ENCODE measurements at places on chromosomes 5 and 9.

DNA sequence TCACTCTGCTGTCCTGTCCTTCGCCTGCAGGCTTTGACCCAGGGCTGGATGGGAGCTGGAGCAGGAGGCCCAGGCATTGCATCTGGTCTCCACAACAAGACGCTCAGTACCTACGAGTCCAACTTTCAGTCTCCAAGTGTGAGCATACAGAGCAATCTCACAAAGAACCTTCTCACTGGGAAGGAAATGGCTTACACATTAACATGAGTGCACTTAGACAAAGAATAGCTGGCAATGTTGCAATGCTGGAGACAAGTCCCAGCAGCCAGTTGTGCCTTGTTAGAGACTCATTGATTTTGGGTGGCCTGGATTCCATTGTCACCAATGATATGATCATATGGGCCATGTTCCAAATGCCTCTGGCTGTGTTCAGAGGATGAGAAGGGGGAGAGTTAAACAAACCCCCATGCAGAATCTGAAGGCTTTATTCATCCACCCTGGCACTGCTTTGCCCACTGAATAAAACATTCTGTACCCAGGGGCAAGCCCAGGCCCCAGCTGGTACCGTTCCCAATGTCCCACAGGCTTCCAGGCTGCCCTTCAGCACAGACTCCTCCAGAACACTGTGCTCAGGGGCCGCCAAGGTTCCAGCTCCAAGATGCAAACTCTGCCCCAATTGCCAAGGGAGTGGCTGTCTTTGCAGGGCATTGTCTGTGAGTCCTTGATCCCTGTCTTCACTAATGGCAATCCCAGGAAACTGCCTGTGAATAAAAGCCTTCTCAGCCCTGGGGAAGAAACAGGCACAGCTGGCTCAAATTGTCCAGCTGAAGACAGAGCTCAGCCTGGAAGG lies 185.5 kb downstream of the HSD17B3 start:
- DNase-seq = no peak

DNA sequence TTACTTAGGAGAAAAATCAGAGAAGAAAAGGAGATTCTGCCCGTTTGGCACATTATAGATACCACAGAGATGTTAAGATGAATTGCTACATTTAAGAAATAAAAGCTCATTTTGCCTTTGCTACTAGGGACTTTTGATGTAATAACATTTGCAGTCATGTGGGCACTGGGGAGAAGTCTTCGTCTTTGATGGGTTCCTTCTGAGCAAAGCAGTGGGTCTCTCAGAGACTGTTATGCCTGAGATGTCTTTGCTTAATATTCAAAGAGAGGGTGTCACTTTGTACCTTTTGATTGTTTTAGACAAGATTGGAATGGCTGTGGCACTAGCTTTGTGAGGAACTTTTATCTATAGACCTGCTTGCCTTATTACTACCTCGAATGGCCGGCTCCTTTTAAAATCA lies 25.0 kb downstream of the SLC25A25 start:
- no peak for DNase-seq

DNA sequence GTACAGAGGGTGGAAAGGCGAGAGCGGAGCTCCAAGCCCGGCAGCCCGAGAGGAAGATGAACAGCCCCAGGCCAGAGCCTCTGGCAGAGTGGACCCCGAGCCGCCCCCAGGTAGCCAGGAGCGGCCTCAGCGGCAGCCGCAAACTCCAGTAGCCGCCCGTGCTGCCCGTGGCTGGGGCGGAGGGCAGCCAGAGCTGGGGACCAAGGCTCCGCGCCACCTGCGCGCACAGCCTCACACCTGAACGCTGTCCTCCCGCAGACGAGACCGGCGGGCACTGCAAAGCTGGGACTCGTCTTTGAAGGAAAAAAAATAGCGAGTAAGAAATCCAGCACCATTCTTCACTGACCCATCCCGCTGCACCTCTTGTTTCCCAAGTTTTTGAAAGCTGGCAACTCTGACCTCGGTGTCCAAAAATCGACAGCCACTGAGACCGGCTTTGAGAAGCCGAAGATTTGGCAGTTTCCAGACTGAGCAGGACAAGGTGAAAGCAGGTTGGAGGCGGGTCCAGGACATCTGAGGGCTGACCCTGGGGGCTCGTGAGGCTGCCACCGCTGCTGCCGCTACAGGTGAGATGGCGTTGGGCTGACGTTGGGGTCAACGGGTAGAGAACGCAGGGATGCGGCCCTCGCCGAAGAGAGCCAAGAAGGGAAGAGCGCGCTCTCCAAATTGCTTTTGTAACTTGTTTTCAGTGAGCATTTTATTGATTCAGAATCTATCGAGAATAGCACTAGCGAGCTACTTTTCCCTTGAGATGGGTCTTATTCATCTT lies at the start of gene PTGER4:
Gene PTGER4, plus strand, starts transcription at position 3 of the 769 bp plus-strand sequence. CDS start 1,079 bp downstream, outside the sequence.
- no peak for DNase-seq

- no peak for DNase-seq
Observed at GRCh38 chr9:123914517-123915196, 15.3 kb downstream of the DENND1A start.

- DNase-seq = no peak
Observed at GRCh38 chr5:39053189-39053588, 21.0 kb downstream of the RICTOR start.

DNA sequence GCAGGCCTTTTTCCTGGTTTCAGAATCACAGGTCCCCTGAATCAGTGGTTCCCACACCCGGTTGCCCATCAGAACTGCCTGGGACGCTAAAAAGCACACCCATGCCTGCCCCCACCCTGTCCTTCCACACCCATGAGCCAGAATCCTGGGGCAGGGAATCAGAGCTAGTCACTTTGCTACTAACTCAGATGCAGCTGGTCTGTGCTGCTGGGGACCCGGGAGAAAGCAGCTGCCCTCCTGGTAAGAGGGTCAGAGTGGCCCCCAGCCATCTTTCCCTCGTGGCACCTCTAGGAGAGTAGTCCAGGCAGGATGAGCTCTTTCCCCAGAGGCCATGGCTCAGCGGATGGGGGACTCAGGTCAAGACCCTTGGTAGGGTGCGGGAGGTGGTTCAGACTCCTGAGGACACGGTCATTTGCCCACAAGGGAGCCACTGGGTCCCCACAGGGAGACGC lies 11.3 kb upstream of the NUP214 start:
- no peak for DNase-seq

GRCh38 chr9:127084076-127085039 lies 38.1 kb downstream of the ANGPTL2 start:
- DNase-seq = no peak

GRCh38 chr5:168114444-168115017 lies 176.9 kb upstream of the WWC1 start:
- no peak for DNase-seq

GRCh38 chr5:104778-105296 lies 12.9 kb downstream of the PLEKHG4B start:
- DNase-seq = no peak

GRCh38 chr5:3103262-3103811 lies 351.9 kb upstream of the IRX2 start:
- DNase-seq = no peak

DNA sequence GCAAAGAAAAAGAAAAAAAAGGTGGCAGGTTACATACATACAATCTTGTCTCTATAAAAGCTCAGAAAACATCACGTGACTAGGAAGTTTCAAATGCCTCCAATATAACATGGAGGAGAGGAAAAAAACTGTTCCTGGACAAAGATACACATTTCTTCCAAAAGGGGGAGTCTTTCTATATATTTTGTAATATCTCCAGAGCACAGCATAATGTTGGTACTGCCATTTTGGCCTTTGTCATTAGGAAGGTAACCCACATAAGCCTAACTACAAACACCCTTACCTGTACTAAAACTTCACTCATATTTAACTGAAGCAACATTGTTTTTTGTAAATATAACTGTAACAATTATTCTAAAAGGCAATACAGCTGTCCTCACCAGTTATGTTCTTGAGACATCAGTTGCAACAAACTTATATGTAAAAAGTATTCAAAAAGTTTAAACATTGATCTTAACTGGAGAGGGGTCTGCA lies 1.2 kb upstream of the BTF3 start:
- peak; percentile 35 for DNase-seq

- DNase-seq = no peak
Observed at GRCh38 chr9:89623925-89624420, 19.2 kb downstream of the GADD45G start.

- no peak for DNase-seq
Observed at GRCh38 chr5:123456242-123456641, 33.0 kb upstream of the CEP120 start.

DNA sequence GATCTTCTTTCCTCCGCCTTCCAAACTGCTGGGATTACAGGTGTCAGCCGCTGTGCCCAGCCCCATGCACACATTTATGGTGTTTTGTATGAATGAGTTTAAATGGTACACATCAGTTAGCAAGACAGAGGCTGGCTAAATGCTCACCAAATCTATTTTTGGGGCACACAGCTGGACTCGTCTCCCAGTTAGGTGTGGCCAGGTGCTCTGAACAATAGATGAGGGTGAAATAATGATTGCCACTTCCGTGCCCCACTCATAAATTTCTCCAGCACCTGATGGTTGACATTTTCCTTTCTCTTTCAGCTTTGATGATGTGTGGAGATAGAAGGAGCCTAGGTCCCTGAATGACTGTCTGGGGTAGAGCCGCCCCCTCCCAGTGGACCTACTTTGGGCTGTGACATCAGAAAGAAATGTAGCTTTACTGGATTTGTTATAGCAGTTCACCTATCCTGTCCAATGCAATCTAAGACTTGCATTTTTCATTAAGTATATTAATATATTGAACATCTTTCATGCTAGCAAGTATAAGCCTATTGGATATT lies 8.6 kb upstream of the RAPGEF1 start:
- DNase-seq = no peak

DNA sequence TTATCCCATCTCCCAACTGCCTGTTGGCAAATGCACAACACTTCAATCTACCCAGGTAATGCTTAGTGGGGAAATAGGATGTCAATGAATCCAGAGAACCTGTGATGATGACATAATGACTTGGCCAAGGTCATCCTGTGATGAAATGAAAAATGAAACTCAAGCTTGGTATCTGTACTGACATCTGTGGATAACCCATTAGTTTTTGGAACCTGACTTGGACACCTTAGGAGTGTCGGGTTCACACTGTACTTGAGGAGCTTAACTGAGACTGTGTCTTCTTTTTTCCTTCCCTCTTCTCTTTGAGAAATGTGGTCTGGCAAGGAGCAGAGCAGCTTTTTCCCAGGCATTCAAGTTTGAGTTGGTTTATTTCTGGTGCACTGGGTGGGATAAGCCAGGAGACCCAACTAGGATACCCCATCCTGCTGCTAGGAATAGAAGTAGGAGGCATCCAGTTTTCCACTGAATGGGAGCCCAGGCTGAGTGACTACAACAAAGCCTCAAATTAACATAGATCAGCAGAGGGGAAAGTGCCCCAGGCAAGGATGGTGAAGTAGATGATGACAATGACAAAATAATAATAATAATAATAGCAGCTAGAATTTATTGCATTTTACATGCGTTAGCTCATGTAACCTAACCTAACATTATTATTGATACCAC lies 72.1 kb downstream of the ADRB2 start:
- DNase-seq = no peak

DNA sequence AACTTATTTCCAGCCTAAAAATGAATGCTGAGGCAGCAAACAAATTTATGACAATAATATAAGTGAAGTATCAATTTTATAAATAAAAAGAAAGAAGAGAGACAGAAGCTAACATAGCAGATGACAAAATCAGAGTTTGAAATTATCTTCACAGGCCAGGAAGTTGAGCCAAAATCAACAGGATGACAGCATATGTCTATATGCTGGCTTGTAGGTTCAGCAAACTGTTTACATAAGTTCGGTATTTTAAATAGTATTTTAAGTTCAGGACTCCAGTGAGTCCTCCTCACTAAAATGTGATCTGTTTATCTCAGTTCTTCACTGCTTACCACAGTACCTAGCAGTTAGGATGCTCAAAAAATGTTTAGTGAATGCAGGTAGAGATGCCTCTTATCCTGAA lies 359.6 kb upstream of the SMC2 start:
- no peak for DNase-seq

GRCh38 chr5:148799737-148800527 lies 26.5 kb upstream of the ADRB2 start:
- DNase-seq = no peak

DNA sequence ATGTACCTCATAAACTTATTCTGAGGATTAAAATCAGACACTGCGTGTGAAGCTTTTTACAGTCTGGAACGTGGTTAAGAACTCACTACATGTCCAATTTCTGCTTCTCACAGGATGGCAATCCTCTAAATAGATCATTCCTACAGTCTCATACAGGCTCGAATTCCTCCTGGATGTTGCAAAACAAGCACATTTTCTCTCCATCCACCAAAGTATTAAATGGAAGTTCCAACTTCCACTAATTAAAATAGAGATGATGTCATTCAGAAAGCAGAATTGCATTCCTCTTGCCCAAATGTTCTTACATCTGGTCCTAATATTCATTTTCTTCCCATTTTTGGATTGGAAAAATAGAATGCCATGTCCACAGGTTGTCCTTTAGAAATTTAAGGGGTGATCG lies 145.5 kb upstream of the PCA3 start:
- no peak for DNase-seq

- DNase-seq = no peak
Observed at GRCh38 chr9:27800159-27800558, 226.9 kb upstream of the C9orf72 start.

GRCh38 chr5:125440905-125441304 lies 694.5 kb upstream of the ZNF608 start:
- DNase-seq = no peak

GRCh38 chr9:121601194-121601593 lies 50.2 kb upstream of the DAB2IP start:
- DNase-seq = no peak

GRCh38 chr9:131407717-131408195 lies 13.9 kb downstream of the PRRC2B start:
- no peak for DNase-seq

GRCh38 chr5:17217493-17218352 lies at the start of gene BASP1:
Gene BASP1 (plus strand): TSS chr5:17217631. CDS start chr5:17275217, 57,586 bp downstream.
- peak; percentile 63 for DNase-seq

- no peak for DNase-seq
Observed at GRCh38 chr5:61915646-61916045, 390.4 kb upstream of the KIF2A start.

GRCh38 chr5:132526290-132526973 lies 16.9 kb downstream of the IL5 start:
- DNase-seq = peak; percentile 15
